Activated CD4-positive, alpha-beta T cell treated with anti-CD3 and anti-CD28 coated beads, Interleukin-2, amount 50 U/mL, for 1 hour (primary cell): ENCODE measurements at places on chromosomes 11 and 22.

DNA sequence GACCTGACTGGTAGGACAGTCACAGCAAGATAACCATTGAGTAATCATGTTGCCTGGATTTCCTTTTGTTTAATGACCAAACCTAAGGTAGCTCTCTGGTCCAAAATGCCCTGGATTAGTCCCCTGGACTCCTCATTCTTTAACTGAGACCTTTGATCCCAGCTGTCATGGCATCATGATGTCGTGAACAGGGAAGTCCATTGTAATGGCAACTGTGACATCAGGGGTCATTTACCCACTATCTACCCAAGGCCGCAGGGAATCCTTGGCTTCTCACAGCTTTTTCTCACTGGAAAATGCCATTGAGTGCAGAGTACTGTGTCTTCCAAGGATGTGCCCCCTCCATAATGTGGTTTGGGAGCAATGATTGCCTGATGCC is 29.1 kb upstream of the IGLL5 start:
- DNase-seq: no peak

DNA sequence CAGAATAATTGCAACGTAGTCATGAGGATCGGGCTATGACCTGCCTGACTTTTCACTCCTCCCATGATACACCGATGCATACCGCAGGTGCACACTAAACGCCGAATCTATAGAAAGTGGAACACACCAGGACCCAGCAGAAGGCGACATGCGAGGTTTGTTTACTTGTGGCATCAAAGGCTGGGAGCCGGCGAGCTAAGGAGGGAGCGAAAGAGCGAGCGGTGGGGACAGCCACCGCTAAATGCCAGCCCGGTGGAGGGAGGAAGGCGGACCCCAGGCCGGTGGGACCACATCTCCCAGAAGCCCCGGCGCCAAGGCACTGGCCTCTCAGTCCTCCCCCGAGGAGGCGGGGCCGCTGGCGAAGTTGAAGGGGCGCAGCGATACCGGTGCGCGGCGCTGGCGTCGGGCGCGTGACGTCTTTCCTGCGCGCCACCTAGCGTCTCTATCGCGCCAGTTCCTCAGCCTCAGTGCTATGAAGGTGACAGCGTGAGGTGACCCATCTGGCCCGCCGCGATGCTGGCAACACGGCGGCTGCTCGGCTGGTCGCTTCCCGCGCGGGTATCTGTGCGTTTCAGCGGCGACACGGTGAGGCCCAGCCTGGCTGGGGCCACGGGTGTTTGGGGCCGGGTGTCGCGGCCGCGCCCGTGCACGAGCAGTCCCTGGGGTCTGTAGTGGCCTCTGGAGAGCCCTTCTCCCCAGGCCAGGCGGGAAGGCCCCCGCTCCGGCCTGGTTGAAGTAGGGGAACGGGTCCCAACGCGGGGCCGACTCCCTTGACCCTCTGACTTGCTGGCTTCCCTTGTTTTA is at the start of gene NDUFV1:
TSS of gene NDUFV1 (plus strand) at position 445 of the 804 bp plus-strand sequence. CDS start at position 514, 69 bp downstream.
- DNase-seq: peak; percentile 96

DNA sequence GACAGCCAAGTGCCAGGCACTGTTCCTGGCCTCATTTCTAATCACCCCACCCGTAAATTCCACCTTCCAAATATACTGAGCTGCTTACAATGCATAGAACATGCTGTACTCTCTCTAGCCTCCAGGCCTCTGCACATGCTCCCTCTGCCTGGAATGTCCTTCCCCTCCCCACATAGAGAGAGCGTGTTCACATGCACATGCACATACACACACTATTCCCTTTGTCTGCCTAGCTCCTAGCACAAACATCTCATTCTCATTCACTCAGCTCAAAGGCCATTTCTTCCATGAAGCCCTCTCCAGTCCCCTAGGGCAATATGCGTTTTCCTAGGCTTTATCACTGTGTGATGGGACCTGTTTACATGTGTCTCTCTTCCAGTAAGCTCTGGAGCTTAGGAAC is 144.6 kb downstream of the WT1 start:
- DNase-seq: no peak

DNA sequence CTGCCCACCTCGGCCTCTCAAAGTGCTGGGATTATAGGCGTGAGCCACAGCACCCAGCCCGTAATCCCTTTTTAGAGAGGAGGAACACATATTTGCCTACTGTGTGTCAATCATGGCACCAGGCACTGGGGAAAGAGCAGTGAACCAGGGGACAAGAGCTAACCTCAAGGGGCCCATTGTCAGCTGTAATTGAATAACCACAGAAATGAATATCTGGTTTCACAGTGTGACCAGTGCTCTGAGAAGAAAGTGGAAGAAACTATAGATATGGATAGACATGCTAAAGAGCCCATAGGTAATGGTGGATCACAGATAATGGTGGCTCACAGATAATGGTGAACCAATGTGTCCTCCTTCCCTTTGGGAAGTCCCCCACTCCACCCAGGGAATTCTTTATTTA is 8.6 kb upstream of the KCTD14 start:
- DNase-seq: no peak

DNA sequence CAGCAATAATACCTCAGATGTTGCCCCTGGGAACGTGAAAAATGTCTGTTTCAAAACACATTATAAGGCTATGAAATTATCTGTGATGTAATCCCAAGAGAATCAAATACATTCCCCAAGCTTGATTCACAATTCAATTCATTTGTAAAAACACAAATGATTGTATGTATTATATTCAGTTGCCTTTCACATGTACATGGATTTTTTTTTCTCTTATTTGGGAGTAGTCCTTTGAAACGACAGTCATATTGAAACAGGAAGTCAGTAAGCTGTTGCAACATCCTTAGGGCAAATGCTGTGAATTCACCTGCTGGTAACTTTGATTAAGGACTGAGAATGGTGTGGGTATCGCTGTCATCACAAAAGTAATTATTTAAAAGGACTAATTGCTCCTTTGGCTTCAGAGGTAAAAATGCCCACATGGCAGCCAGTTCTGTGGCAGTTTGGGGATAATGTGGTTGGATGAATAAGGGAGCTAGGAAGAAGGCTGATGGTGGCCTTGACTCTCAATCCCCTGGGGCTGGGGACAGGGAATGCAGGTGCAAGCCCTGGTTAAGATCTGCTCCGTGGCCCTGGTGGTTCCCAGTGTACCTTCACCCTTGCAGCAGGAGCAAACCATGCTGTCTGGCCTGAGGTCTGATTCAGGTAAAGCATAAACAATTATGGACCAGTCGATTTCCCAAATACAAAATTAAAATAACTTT is 13.2 kb downstream of the EHF start:
- no peak for DNase-seq

GRCh38 chr11:11206484-11206883 is 146.6 kb downstream of the CSNK2A3 start:
- DNase-seq: no peak

DNA sequence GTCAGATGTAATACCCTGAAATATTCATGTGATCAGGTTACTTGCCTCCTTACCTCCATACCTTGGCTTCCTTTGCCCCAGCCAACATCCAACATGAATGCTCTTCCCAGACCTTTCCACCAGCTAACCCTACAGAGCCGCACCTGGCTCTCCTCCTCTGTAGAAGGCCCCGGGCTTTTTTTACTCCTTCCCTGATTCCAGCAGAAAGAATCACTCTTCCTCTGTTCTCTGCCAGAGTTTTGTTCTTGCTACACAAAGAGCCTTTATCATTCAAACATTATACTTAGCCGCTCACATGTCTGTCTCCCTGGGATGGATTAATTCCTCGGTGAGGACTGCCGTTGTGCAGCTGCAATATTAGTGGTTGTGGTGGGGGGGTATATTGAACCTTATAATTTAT is 116.8 kb upstream of the GRAMD1B start:
- no peak for DNase-seq

- no peak for DNase-seq
These were observed 18.6 kb downstream of the KCNC1 start for GRCh38 chr11:17753153-17753552.

DNA sequence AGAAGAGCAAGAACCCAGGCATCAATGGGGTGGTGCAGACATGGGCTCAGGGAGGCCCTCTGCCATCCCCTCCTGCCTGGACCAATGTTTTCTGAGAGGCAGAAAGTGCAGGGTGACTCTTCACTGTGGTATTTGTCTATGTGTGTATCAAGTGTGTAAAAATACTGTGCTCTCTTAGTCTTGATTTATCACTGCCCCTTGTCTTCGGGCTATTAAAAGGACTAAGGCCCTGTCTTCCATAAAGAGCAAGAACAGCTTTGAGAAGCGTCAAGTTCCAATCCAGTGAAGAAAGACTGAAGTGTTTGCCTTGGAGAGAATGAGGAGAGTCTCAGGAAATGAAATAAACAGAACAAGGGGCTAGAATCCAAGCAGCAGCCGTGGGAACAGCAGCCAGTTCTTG is 14.4 kb downstream of the PRSS23 start:
- no peak for DNase-seq

- DNase-seq: peak; percentile 51
These were observed 7.9 kb downstream of the FAM118A start for GRCh38 chr22:45317551-45318167.

DNA sequence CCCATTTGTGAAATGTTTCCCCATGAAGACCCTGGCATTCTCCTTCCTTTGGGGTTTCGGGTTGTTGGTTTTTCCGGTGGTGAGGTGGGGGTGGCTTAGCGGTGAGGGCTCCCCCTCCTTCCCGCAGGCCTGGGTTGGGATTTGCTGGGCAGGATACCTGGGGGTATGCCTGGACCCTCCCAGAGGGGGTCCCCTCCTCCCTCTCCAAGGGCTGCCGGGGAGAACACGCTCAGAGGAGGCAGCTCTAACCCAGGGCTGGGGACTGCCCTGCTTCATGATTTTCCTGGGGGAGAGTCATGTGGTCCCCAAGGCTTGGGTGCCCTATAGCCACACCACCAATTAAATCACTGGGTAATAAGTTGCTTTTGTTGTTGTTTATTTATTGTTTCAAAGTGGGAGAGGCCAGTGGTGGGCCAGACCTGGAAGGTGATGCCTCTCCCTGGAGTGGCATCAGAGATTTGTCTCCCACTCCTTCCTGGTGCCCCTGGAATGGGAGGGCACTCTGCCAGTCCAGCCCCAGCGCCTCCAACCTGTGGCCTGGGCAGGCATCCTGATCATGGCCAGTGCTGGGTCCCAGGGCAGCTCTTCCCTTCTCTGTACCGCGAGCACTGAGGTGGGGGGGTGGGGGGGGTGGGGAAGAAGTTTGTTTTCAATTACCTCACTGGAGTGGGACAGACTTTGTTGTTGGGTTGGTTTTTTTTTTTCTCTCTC is 1.3 kb upstream of the CLCF1 start:
- no peak for DNase-seq

DNA sequence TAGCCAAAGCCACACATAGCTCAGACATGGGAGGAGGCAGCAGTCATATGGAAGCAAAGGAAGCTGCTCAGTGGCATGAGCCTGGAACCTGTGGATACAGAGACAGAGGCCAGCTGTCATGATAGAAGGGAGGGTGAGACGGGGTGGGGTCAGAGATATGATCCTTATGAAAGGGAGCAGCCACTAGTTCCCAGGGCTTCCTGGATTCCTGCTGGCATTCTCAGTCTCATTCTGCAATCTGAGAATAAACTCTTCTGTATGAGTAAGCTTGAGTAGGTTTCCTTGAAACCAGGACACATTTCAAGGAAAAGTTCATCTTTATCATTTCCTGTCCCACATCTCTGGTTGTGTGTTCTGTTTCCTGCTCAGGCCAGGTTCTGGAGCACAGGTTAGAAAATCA is 220.2 kb upstream of the SNX19 start:
- no peak for DNase-seq

GRCh38 chr11:29395555-29396072 is 621.2 kb downstream of the KCNA4 start:
- DNase-seq: no peak
